Ovary (tissue), 10 donors: ENCODE measurements at places on chromosomes 7 and 10.

DNA sequence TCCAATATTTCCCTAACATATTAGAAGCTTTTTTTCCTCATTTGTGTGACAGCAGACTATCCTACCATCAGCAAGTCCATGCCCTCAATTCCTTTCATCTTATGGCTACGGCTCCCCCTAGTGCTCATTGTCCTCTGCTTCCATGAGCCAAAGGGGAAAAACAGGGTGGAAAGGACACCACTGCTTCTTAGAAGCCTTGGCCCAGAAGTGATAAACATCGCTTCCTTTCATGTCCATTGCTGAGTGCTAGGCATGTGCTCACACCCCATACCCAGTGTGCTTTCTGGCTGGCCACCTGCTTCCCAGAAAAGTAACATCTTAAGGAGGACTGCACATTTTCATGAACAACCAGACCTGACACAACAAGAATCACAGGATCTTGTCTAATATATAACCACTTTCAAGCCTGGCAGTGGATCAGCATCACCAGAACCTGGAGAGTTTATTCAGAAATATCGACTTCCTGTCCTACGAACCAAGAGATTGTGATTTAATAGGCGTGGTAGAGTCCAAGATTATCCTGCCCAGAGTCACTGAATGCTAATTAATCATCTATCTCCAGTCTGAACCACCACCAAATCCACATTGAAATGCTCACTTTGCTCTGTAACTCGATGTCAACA, 650.5 kb upstream of the SORCS1 start:
- no peak for DNase-seq

- no peak for DNase-seq
Measured at GRCh38 chr10:1033601-1034000, 7.9 kb upstream of the IDI2 start.

GRCh38 chr10:91250341-91250740, 29.9 kb downstream of the PCGF5 start:
- no peak for DNase-seq

DNA sequence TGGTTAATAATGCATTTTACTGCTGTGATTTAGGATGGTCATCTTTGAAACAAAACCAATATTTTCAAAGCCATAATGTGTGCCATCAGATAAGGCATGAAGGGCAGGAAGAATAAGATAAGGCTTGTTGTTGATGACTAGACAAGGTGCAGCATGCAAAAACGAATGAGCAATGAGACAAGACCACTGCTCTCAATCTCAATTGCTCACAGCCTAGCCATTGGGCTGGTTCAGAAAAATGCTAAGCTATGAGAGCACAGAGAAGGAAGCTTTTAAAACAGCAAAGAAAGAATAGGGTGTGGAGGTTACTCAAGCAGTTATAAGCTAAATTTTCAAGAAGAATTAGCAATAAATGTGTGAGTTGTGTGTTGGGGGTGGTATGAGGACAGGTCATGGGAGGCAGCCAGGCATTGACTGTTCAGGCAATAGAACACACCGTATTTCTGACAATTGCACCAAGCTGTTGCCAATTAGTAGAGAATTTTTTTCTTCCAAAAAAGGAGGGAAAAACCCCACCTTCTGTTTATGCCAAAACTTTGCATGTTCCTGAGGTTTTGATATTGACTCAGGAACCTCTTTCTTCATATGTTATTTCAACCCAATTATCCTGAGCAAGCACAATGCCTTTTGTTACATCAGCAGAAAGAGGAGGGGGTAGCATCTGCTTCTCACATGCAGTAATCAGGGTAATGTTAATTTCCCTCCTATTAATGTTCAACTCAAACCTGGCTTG, 276.5 kb downstream of the HDAC9 start:
- DNase-seq: no peak

DNA sequence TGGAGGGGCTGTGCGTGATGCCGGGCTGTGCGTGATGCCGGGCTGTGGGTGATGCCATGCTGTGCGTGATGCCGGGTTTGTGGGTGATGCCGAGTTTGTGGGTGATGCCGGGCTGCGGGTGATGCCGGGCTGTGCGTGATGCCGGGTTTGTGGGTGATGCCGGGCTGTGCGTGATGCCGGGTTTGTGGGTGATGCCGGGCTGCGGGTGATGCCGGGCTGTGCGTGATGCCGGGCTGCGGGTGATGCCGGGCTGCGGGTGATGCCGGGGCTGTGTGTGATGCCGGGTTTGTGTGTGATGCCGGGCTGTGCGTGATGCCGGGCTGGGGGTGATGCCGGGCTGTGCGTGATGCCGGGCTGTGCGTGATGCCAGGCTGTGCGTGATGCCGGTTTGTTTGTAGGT, 128.9 kb downstream of the FAM53B start:
- no peak for DNase-seq

DNA sequence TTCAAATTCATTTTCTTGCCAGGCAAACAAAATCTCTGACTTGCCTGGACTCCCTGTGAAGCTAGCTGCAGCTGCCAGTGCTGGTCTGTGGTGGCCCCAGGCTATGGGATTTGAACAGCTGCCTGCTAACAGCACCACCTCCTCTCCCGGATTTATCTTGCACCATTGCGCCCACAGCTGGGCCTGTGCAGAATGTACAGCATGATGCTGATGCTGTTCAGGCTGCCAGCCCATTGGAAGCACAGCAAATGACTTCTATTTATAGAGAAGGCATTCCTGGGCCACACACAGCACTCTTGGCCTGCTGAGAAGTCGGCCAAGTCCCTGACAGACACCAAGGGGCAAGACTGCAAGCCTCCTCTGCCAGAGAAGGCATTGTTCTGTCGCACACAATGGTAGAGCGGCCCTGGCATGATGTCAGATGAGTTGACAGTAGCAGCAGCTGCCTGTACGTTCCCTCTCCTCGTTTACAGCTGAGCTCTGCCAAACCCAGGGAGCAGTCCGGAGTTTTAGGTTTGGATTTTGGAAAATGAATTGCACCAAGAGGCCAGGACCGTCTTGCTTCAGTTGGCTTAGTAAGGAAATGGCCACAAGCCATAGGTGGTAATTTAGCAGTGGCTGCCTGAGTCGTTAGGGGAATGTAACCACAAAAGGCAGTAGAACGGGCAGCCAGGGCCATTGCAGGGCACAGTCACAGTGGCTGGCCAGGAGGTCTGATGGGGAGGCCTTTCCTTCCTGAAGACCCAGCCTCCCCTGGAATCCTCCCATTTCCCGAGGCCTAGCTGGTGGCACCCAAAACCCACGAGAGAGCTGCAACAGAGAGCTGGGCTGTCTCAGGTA, 38.5 kb downstream of the MTURN start:
- no peak for DNase-seq
